Activated gamma-delta T cell treated with Interleukin-2 at 50 U/mL for 16 hours (primary cell): ENCODE measurements at places on chromosomes 2 and 18.

DNA sequence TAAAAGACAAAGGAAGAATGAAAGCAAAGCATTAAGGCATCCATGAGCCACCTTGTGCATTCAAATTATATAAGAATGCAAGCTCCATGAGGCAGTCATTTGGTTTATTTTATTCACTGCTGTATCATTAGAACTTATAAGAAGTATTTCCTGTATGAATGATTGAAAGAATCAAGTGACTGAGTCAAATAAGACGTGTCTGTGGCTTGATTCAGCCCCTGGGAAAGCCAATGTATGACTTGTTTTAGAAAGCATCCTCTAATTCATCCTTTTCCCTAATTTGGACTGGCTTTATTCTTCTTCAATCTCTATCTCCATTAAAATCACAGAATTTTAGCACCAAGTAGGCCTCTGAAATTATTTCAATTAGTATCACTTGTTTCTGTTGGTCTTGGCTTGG lies 461.1 kb downstream of the LPIN1 start:
- no peak for DNase-seq

GRCh38 chr18:2508678-2509077 lies 62.6 kb downstream of the METTL4 start:
- no peak for DNase-seq

DNA sequence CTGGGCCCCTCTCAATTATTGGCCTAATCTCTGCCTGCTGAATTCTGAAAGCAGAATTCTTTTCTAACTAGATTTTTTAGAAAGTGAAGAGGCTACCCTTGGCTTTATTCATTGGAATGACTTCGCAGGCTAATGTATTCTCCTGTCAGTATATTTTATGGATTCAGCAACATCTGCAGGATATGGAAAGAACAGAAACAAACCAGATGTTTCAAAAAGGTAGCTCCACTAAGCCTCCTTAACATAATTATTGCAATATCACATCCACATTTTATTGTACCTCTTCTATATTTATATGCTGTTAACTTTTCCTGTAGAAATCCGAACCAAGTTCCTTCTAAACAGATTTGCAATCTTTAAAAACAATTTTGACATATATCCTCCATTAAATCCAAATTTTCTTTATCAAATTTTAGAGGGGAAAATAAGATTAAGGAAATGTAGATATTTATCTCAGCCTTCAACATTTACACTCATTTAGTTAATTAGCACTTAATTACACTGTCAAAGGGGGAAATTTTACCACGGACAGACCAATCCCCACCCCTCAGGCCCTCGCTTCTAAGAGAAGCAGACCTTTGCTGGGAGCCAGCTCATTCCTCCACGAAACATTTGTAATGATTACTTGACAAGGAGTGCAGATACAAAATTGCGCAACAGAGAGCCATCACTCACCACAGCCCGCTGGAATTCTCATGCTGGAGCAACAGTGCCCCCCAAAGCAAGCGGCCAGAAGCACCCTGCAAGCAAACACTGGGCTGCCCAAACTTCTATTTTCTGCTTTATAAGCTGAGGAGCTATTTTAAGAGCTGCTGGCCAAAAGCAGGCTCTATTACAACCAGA lies 253.4 kb downstream of the ETAA1 start:
- DNase-seq: no peak

- DNase-seq: no peak
Observed at GRCh38 chr2:230394301-230394700, 21.7 kb upstream of the SP100 start.

- no peak for DNase-seq
Observed at GRCh38 chr18:2961821-2962220, 51.1 kb downstream of the LPIN2 start.

DNA sequence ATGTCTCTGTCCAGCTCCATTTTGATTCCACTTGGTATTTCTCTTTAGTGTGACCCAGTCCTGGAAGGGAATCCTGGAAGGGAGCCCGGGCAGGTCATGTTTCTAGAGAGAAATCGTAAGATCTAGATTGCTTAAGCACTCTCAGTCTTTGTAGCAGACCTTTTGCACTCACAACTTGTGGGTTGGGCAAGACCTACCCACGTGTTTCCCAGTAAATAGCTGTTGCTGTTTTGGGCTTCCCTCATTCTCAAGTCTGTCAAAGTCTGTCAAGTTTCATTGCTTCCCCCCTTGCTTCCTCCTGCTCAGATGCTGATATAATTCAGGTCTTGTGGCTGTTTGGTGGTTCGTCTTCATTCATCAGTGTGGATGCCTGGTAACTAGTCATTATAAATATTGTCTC lies 17.4 kb upstream of the NEMP2 start:
- no peak for DNase-seq

- DNase-seq: no peak
Observed at GRCh38 chr2:23241121-23241520, 143.9 kb upstream of the KLHL29 start.

DNA sequence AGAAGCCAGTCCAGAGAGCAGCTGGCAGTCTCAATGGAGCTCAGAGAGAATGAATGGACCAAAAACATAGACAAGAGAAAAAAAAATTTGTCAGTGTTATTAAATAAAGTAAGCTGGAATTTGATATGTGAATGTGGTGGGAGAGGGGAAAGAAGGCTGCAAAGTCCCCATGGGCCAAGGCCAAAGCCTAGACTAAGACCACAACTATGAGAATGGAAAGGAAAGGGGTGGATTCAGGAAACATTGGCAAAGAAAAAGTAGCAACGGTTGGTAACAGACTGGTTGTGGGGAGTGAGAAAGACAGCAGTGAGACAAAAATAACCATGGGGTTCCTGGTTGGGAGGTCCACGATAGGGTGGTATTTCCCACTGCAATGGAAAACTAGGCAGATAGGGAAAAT lies 47.0 kb downstream of the ZEB2 start:
- no peak for DNase-seq

DNA sequence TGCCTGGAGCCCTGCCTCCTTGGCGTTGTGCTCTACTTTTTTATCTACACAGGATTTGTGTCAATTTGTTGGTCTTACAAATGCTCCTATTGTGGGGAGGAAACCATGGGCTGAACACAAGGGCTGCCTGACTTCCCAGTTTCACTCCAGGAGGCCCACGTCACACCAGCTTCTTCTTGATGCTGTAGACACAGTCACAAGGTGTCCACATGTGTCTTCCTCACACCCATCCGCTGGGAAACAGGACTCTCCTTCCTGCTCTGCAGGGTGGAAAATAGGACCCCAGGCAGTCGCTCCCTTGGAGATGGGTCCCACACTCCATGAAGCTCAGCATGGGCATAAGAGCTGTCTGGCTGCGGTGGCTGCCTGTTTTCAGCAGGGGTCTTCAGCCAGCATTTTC lies 468.2 kb downstream of the EPHA4 start:
- DNase-seq: no peak

- DNase-seq: no peak
Observed at GRCh38 chr2:96771796-96772618, 11.3 kb downstream of the CNNM4 start.
